ENCODE measurements at places on chromosomes 3 and 15.

DNA sequence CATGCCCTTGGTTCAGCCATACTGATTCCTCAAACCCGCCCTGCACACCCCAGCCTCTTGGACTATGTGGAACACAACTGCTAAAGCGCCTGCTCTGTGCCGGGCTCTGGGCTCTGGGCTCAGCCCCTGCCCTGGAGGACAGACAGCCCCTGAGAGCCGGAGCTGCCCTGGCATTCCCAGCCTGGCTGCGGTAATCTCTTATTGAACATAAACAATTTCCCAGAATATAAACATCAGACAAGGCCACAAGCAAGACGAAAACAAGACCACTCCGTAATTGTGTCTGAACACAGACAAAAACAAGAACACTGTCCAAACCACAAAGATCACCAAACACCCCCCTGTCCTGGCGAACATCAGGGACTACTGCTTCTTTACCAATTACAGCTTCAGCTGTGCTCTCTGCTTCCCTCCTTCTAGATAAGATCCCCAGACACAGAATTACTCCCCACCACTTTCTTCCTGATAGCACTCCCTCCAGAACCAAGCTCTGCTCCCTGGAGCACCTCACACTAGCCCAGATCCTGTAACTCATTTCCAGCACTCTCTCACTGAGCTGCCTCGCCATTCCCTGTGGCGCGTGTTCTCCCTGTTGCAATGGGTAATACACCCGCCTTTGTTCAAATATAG lies 57.1 kb upstream of the TLE3 start:
- DNase-seq, result no peak

DNA sequence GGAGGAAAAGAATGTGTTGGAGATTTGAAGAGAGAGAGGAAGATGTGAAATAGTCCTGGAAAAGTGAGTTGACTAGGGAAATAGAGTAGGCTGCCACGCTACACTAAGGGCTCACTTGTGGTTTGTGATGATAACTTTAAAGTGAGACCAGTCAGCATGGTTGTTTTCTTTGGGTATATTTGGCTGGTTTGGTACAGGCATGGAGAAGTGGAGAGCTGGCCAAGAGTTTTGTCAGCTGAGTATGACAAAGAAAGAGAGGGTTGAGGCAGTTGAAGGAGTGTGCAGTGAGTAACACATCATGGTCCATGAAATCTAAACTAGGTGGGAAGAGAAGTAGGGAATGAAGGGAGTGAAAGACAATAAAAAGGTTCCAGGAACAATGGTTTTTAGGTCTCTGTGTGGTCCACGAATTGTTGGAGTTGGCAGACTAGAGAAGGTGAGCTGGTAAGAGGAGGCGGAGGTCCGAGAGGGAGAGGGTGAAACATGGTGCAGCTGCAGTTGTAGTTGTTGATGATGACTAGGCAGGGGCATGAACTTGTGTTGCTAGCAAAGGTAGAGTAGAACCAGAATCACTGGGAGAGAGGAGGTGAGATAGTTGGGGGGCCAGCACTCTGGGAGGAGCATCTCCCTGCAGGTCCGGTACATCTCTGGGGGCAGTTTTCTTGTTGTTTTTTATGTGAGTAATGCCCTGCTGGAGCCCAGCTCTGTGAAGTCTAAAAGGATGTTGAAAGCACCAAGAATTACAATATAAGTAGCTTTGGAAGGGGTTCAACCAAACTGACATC lies 21.0 kb downstream of the ZNF80 start:
- no peak for DNase-seq

DNA sequence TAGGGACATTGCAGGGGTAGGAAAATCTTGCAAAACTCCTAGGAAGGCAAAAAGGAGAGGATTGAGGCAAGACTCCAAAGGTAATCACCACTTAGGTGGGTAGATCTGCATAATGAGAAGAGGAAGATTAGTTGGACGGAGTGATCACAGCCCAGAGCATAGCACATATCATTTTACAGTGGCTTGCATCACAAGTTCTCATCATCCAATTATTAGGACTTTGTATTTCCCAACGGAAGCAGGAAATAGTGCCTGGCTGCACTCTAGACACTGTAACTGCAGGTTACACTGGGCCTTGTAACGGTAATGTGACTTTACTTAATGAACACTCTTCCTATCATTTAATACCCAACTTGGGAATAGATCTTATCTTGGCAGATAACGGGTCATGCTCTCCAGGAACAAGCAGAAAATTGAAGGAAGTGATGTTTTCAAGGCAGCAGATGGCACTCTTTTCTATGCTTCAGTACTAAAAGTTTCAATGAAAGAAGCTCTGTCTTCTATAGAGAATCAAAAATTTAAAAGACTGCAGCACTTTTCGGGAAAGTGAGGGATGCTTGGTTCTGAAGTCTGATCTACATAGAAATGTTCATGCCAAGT lies 101.9 kb upstream of the KCNMB2 start:
- no peak for DNase-seq

GRCh38 chr3:49619649-49620048 lies 54.5 kb upstream of the APEH start:
- no peak for DNase-seq

GRCh38 chr3:186786922-186787321 lies 3.5 kb downstream of the EIF4A2 start:
- DNase-seq, result no peak

- DNase-seq, result no peak
Observed at GRCh38 chr15:85044251-85044853, 62.7 kb downstream of the PDE8A start.

- DNase-seq, result no peak
Observed at GRCh38 chr15:80638553-80639167, 56.5 kb upstream of the ABHD17C start.

- no peak for DNase-seq
Observed at GRCh38 chr3:112799946-112800345, 46.7 kb downstream of the CD200R1L start.

DNA sequence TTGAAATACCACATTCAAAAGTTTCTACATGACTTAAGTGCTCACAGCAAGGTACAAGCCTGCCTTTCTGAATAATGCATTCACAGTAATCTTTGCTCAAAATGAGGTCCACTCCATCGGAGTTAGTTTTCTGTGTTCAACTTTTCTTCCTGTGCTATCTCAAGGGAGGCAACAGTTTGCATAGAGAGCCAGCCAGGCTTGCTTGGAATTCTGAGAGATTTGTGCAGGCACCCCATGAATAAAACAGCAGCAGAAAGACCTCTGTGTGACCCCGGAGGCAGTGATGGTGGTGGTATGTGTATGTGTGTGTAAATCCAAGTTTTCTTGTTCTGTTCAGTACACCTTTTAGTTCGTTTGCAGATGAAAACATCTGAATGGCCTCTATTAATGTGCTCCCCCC lies 124.0 kb downstream of the ADAMTS9 start:
- no peak for DNase-seq

- DNase-seq, result no peak
Observed at GRCh38 chr3:46187876-46188275, 20.2 kb downstream of the CCR1 start.

GRCh38 chr15:36671017-36671416 lies 91.6 kb downstream of the CDIN1 start:
- no peak for DNase-seq

DNA sequence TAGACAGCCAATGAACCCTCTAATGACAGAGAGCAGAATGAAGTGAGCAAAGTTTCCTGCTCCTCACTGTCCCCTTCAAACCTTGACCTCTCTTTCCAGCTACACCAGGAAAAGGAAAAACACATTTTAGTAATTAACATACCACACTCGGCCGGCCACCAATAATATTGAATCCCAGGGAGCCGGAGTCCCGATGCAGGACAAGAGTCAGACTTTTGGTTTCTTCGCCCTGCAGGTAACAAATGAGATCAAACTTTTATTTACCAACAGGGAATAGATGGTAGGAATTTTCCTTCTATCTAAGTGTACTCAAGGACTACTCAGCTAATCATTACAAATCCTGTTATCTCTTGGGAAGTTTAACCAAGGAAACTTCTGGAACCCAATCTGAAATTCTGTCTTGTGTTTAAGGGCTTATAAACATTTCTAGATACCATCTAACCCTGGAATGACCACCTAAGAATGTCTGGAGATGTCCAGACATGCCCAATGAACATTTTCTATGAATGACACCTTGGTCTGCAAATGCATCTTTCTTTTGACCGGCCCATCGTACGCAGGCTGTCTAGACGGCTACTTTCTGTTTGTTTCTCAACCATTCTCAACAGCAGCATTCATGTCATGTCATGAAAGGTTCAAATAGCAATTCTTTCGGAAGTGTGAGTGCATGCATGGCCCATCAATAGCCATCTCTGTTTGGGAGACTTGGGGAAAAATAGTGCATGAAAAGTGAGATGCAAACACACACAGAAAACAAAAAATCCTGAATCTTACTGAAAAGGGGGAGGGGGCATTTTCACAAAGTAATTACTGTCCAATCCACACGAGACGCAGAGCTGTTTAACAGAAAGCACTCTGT lies 16.1 kb downstream of the PDZRN3 start:
- DNase-seq, result no peak

- DNase-seq, result no peak
Observed at GRCh38 chr3:158718490-158719170, 13.6 kb downstream of the RARRES1 start.

GRCh38 chr15:80744826-80745225 lies 34.3 kb upstream of the CEMIP start:
- DNase-seq, result no peak

- no peak for DNase-seq
Observed at GRCh38 chr3:123105201-123106189, 38.7 kb downstream of the PDIA5 start.

GRCh38 chr3:39180546-39181346 lies 11.6 kb downstream of the XIRP1 start:
- DNase-seq, result no peak

DNA sequence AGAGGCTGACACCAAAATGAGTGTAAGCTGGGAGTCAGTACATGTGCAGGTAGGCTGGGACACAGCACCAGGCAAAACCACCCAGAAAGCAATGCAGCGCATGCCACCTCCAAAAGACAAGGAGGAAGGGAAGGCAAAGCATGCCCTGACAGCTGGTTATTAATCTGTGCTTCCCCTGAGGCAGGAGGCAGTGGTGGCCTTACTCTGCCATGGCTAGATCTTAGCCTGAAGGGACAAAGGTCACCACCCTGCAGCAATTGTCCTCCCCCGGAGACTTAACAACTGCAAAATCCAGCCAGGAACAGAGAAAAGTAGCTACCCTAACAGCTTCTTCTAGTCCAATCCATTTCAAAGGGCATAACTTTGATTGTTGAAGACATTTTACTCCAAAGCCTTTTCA lies 73.7 kb downstream of the PLD1 start:
- no peak for DNase-seq

GRCh38 chr3:178203650-178204049 lies 332.6 kb upstream of the KCNMB2 start:
- no peak for DNase-seq
